ENCODE measurements at places on chromosomes 3 and 15. TPM values are rescaled to one million over a fixed set of nuclear protein-coding genes. Genes with fewer than 3 reads are reported as not detected.

DNA sequence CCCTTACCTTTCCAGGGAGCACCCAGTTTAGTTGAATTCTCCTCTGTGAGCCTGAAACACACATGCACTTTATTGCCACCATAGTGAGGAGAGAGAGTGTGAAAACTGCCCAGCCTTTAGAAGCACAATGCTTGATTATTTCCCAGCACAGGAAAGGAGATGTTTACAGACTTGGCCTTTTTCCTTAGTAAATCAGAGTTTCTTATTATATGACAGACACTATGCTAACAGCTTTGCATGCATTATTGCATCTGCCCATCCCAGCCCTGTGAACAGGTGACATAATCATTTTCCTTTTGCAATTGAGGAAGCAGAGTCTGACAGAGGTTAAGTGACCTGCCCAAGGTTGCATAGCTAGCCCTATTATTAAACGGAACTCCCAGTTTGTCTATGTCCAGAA is 36.5 kb downstream of the CAPN3 start:
- no peak for DNase-seq

- DNase-seq: no peak
These were observed 14.4 kb downstream of the GOLGB1 start for GRCh38 chr3:121735047-121735696.

DNA sequence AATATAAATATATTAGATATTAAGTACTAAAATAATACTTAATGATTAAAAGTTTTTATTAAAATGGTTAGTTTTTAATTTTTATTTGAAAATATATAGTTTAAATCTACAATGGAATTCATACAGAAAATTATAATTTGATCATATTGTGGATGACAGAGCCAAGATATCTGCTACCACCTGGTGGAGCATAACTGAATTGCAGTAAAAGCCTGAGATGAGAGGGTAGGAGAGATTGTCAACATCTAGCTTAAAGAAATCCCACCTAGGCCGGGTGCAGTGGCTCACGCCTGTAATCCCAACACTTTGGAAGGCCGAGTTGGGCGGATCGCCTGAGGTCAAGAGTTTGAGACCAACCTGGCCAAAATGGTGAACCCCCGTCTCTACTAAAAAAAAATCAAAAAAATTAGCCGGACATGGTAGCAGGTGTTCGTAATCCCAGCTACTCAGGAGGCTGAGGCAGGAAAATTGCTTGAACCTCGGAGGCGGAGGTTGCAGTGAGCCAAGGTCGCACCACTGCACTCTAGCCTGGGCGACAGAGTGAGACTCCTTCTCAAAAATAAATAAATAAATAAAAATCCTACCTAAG is 25.1 kb upstream of the CSTA start:
- no peak for DNase-seq

GRCh38 chr15:89179966-89180875 is 41.2 kb downstream of the RLBP1 start:
- DNase-seq: no peak

GRCh38 chr15:99052205-99052604 is 44.6 kb upstream of the PGPEP1L start:
- DNase-seq: no peak

DNA sequence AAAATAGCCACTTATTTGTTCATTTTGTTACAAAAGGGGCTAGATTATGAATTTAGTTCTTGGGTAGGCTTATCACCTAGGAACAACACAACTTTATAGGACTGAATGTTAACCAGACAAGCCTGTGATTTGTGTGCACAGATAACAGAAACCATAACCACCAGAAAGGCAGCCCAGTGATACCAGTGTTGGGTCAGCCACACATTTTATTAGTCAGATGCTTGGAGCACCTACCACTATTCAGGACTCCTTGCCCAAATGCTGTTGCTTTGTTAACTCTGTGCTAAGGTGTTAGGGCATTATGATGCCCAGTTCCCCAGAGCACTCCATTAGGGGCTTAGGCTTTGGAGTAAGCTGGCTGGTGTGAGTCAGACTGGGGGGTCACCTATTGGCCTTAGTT is 22.5 kb downstream of the PLCL2 start:
- no peak for DNase-seq

GRCh38 chr3:176155012-176155411 is 1042.3 kb downstream of the TBL1XR1 start:
- DNase-seq: no peak

GRCh38 chr3:72234391-72234790 is 449.4 kb upstream of the PROK2 start:
- no peak for DNase-seq

- DNase-seq: no peak
These were observed 147.8 kb downstream of the OCA2 start for GRCh38 chr15:27951191-27951890.

DNA sequence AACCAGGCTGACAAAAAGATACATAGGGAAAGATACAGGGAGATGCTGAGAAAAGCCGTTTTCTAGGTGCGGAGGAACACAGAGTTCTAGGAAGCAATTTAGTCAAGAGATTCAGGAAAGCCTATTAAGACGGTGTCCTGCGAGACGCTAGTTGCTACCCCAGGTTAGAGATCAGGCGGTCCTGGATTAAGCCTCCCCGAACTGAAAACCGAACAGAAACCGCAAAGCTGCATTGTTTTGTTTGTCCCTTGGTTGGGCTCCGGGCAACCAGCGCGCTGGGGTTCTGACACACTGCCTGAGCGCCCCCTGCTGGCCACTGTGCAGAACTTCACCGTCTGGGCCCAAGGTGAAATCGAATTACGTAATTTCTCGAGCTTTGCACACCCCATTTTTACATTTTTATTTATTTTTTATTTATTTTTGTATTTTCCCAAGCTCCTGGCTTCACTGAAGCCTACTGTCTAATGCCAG is 37.3 kb upstream of the NDUFB4 start:
- peak; percentile 94 for DNase-seq

- no peak for DNase-seq
These were observed 1.2 kb downstream of the IGDCC4 start for GRCh38 chr15:65421360-65422215.

DNA sequence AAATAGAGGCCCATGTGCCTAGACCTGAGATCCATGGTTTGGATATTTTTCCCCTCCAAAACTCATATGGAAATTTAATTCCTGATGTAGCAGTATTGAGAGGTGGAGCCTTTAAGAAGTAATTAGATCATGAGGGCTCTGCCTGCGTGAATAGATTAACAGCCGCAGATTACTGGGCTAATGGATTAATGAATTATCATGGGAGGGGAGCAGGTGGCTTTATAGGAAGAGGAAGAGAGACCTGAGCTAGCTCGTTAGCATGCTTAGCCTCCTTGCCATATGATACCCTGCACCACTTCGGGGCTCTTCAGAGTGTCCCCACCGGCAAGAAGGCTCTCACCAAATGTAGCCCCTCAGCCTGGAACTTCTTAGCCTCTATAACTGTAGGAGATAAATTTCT is 15.8 kb downstream of the ARHGEF26 start:
- no peak for DNase-seq

DNA sequence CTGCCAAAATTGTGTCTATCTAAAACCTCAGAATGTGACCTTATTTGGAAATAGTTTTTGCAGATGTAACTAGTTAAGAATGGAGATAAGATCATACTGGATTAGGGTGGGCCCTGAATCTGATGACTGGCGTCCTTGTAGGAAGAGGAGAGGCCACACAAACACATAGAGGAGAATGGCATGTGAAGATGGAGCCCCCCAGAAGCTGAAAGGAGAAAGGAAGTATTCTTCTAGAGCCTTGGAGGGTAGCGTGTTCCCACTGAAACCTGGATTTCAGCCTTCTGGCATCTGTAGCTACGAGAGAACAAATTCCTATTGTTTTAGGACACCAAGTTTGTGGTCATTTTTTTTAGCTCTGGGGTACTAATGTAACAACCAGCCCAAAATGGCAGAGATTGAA is 423.0 kb upstream of the TPM1 start:
- DNase-seq: no peak

DNA sequence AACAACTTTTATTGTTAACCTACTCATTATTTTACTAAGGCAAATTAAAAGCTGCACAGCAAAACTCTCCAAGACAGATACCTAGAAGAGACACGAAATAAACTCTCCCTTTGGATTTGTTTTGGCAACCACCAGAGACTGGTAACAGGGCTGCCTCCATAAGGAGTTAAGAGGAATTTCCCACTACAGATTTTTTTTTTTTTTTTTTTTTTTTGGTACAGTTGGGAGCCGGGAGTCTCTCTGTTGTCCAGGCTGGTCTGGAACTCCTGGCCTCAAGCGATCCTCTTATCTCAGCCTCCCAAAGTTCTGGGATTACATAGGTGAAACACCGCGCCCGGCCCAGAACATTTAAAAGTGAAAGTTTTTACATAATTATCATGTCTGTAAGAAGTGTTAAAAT is 73.6 kb upstream of the VGLL4 start:
- DNase-seq: no peak

- DNase-seq: no peak
These were observed 40.2 kb upstream of the PYGO1 start for GRCh38 chr15:55628369-55628730.

GRCh38 chr3:37905346-37905745 is 43.7 kb downstream of the CTDSPL start:
- DNase-seq: no peak

GRCh38 chr15:63408524-63408923 is 26.9 kb upstream of the CA12 start:
- DNase-seq: no peak

The TMEM266 gene
- total RNA-seq: not detected

The EEF1AKMT4 gene
- total RNA-seq: 1.8 TPM

The PPP1R14D gene
- not detected for total RNA-seq

The TM4SF1 gene
- not detected for total RNA-seq
